ENCODE measurements at places on chromosomes 2 and 18. TPM values are rescaled to one million over a fixed set of nuclear protein-coding genes. Genes with fewer than 3 reads are reported as not detected.

- no peak overlapping the region for H3K4me3 ChIP-seq
- no peaks in the 10 kb centered on the region for H3K36me3 ChIP-seq
Observed at GRCh38 chr2:118044103-118044716, 30.3 kb upstream of the CCDC93 start.

GRCh38 chr2:174058026-174058425 lies 92.9 kb upstream of the SP3 start:
- H3K4me1 ChIP-seq: peaks cover 11% of the 10 kb centered on the region
- no peaks in the 10 kb centered on the region for H3K27me3 ChIP-seq
- H3K36me3 ChIP-seq: no peaks in the 10 kb centered on the region
- DNase-seq: no peak
- H3K27ac ChIP-seq: no peak overlapping the region
- no peak overlapping the region for H3K4me3 ChIP-seq

DNA sequence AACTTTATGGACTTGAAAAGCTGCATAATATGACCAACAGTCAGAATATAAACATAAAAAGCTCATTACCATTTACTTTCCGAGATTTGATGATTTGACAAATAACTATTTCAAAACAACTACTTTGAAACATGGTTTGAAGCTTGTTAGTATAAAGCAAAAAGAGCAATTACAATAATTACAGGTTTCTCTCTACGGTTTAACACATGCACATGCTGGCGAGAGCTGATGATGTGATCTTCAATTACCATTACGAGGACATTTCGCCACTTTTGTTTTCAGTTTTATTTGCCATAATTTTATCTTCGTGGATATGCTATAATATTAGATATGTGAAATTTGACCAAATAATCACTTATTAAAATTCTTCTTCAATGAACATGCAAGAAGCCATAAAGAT lies 270.1 kb downstream of the TCF4 start:
- no peak for DNase-seq
- H3K27me3 ChIP-seq: peaks cover 7% of the 10 kb centered on the region
- no peaks in the 10 kb centered on the region for H3K4me1 ChIP-seq
- no peak overlapping the region for H3K4me3 ChIP-seq
- H3K27ac ChIP-seq: no peak overlapping the region
- H3K36me3 ChIP-seq: no peaks in the 10 kb centered on the region

DNA sequence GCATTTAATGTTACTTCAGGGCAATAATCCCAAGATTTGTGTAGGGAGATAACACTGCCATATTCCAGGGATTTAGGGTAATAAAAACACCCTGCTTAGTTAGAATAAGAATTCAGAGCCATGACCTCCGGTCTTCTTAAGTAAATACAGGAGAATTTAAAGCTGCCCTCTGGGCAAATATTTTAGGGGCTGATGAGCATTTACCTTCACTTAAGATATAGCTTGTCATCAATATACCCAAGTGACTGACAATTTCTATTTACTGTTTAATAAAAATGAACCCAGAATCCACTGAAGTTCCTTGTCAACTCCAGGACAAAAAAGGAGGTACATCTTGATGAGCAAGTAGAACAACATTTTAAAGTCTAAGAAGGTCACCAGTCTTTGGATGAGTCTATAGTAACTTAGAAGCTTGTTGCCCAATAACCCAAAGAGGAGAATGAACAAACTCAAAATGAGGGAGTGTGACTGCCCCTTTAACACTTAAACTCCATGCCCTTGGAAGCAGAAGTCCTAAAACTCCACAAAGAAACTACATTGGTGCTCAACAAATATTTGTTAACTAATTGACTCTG lies 24.3 kb upstream of the IKZF2 start:
- H3K4me3 ChIP-seq: no peak overlapping the region
- no peak for DNase-seq
- no peaks in the 10 kb centered on the region for H3K36me3 ChIP-seq
- peaks cover 21% of the 10 kb centered on the region for H3K4me1 ChIP-seq
- H3K27me3 ChIP-seq: no peaks in the 10 kb centered on the region

GRCh38 chr18:3906116-3906750 lies 456.3 kb downstream of the TGIF1 start:
- H3K36me3 ChIP-seq: no peaks in the 10 kb centered on the region
- H3K27ac ChIP-seq: no peak overlapping the region
- peaks cover 10% of the 10 kb centered on the region for H3K4me1 ChIP-seq

DNA sequence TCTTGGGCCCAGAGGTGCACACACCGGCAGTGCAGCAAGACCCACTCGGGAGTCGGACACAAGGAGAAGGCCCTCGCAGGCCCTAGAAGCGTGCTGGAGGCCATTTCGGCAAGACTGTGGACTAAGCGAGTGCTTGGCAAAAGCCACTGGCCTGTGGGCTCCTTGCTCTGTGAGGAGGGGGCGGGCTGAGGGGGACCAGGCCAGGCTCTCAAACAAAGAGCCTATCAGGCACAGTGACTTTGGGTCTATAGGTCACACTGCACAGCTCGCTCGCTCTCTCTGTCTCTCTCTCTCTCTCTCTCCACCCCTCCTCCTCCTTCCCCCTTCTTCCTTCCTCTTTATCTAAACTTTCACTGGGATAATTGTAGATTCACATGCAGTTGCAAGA lies 23.6 kb upstream of the ZCCHC2 start:
- no peak overlapping the region for H3K27ac ChIP-seq
- H3K4me1 ChIP-seq: no peaks in the 10 kb centered on the region
- H3K27me3 ChIP-seq: no peaks in the 10 kb centered on the region
- no peaks in the 10 kb centered on the region for H3K36me3 ChIP-seq
- DNase-seq: no peak

- H3K27me3 ChIP-seq: peaks cover 28% of the 10 kb centered on the region
- H3K27ac ChIP-seq: no peak overlapping the region
- no peak overlapping the region for H3K4me3 ChIP-seq
- H3K36me3 ChIP-seq: no peaks in the 10 kb centered on the region
Observed at GRCh38 chr2:117856415-117857210, 42.1 kb downstream of the DDX18 start.

DNA sequence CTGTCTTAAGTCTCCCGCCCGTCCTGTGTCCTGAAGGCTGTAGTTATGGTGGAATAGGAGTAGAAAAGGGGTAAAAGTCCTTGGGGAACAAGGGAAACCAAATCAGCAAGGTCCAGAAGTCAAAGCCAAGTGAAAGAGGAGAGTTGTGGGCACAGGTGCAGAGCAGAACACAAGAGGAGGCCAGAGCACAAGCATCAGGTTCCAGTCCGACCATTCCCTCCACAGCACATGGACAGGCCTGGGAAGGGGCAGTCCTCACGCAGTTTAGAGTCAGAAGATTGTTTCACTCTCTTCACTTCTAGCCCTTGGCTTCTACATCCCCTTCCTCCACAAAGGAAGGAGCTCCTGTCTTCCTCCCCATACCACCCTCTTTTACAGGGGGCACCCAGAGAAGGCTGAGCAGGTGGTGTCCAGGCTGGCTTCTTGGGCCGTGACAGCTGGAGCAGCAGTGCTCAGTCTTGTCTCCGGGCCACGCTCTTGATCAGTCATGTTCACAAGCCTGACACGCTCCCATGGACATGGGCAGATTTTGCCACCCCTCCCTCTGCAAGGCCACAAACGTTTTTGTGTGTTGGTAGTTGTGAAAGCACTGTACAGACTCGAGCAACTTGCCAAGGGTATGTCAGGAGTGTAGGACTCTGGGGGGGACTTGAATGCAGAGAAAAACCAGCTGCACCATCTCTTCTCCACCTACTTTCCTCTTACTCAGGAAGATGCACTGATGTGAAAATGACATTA lies 138.5 kb upstream of the DAPL1 start:
- peaks cover 20% of the 10 kb centered on the region for H3K36me3 ChIP-seq
- no peak for DNase-seq
- H3K4me3 ChIP-seq: no peak overlapping the region
- H3K4me1 ChIP-seq: no peaks in the 10 kb centered on the region
- H3K27me3 ChIP-seq: no peaks in the 10 kb centered on the region

DNA sequence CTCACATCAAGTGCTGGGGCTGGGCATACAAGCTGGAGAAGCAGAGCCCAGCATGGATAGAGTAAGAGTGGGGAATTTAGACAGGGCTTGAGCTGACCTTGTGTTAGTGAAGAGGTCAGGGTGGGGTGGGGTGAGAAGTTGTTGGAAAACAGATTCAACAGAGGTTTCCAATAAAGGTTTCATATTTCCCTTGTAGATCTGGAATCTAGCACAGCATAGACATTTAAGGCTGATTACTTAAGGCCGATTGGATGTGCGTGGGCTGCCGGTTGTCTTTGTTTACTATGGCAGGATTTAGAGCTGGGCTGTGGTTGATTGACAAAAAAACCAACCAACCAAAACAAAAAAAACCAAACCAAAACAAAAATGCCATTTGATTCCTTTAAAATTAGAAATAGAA lies 114.9 kb upstream of the SEC11C start:
- no peaks in the 10 kb centered on the region for H3K27me3 ChIP-seq
- no peak overlapping the region for H3K4me3 ChIP-seq
- no peak for DNase-seq
- H3K27ac ChIP-seq: no peak overlapping the region
- H3K36me3 ChIP-seq: no peaks in the 10 kb centered on the region
- no peaks in the 10 kb centered on the region for H3K4me1 ChIP-seq

- peaks cover 38% of the 10 kb centered on the region for H3K4me1 ChIP-seq
- no peaks in the 10 kb centered on the region for H3K36me3 ChIP-seq
Observed at GRCh38 chr2:7703543-7704144, 786.4 kb downstream of the RNF144A start.

DNA sequence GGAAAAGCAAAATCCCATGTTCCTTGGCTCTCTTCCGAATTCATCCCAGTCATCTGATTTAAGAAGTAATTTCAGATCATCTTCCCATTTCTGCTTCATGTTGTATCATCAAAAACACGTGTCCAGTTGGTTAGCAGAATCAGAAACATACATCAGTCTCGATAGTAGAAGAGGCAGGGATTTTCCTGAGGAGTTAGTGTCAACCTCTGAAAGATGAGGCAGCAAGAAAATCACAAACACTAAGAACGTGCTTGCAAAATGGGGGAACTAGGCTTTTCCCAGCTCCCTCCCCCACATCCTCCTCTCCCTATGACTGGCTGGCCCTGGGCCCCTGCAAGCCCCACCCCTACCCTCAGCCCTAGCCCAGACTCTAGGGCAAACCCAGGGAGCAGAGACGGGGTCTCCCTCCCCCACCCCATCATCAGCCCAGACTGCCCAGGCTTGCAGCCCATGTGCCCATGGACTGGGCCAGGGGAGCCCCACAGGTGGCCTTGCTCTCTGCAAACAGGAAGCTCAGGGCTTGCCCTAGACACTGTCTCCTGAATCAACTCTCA lies 161.0 kb upstream of the ID2 start:
- peaks cover 31% of the 10 kb centered on the region for H3K4me1 ChIP-seq
- H3K4me3 ChIP-seq: no peak overlapping the region
- H3K36me3 ChIP-seq: peaks cover 4% of the 10 kb centered on the region
- no peak overlapping the region for H3K27ac ChIP-seq

DNA sequence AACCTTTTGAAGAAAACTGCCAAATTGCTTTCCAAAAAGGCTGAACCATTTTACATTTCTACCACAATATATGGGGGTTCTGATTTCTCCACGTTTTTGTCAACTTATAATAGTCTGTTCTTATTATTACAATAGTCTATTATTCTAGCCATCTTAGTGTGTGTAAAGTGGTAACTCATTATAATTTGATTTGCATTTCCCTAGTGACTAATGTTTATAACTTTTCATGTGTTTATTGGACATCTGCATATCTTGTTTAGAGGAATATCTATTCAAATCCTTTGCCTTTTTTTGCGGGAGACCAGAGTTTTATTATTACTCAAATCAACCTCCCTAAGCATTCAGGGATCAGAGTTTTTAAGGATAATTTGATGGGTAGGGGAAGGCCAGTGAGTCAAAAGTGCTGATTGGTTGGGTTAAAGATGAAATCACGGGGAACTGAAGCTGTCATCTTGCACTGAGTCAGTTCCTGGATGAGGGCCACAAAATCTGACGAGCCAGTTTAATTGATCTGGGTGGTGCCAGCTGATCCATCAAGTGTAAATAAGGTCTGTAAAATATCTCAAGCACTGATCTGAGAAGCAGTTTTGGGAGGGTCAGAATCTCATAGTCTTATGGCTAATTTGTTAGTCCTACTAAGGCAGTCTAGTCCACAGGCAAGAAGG lies 303.4 kb upstream of the NCKAP5 start:
- no peak overlapping the region for H3K27ac ChIP-seq
- H3K27me3 ChIP-seq: peaks cover 18% of the 10 kb centered on the region
- no peaks in the 10 kb centered on the region for H3K36me3 ChIP-seq

- H3K36me3 ChIP-seq: peaks cover 21% of the 10 kb centered on the region
- H3K27me3 ChIP-seq: no peaks in the 10 kb centered on the region
- H3K4me1 ChIP-seq: peaks cover 7% of the 10 kb centered on the region
- H3K27ac ChIP-seq: no peak overlapping the region
Observed at GRCh38 chr18:51072586-51073313, 42.7 kb downstream of the SMAD4 start.

- H3K27ac ChIP-seq: no peak overlapping the region
- no peak for DNase-seq
- no peaks in the 10 kb centered on the region for H3K4me1 ChIP-seq
- H3K4me3 ChIP-seq: no peak overlapping the region
- H3K36me3 ChIP-seq: no peaks in the 10 kb centered on the region
Observed at GRCh38 chr2:51903728-51904127, 871.8 kb upstream of the NRXN1 start.

GRCh38 chr2:212694398-212694797 lies 155.8 kb upstream of the ERBB4 start:
- H3K4me1 ChIP-seq: no peaks in the 10 kb centered on the region
- H3K27me3 ChIP-seq: no peaks in the 10 kb centered on the region
- H3K4me3 ChIP-seq: no peak overlapping the region
- no peaks in the 10 kb centered on the region for H3K36me3 ChIP-seq
- H3K27ac ChIP-seq: no peak overlapping the region
- no peak for DNase-seq

GRCh38 chr2:62884514-62884913 lies 166.1 kb upstream of the OTX1 start:
- H3K27ac ChIP-seq: no peak overlapping the region
- H3K36me3 ChIP-seq: peaks cover 13% of the 10 kb centered on the region
- H3K4me1 ChIP-seq: no peaks in the 10 kb centered on the region

DNA sequence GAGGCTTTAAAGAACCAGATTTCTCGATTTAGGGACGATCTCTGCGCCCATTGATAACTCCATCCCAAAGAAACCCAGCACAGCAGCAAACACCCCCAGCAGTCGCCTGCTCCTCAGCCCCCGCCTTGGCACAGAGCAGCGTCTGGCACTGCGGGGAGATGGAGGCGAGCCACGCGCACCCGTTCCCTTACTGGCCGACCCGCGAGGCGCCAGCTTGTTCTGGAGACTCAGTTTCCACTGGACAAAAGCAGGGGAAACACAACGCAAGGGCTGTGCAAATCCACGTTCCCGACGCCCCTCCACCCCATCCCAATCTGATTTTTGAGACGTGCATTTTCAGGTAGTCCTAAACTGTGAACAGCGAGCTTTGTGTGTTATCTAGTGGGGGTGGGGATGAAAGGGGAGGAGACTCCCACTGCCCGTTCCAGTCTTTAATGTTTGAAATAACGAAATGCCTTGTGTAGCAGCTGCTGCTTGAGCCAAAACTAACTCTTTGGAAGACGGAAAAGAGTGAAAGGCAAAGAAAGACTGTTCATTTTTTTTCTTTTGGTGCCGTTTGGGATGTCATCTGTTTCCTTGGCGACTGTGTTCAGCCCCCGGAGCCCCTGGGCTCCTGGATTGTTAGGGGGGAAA lies 143.2 kb downstream of the MEIS1 start:
- peaks cover 27% of the 10 kb centered on the region for H3K36me3 ChIP-seq
- H3K27ac ChIP-seq: no peak overlapping the region
- H3K4me3 ChIP-seq: peak overlapping the region; percentile 72

Gene MAL
- not detected for total RNA-seq

Gene CTDP1
- total RNA-seq: 15.6 TPM

Gene PGAP1
- 3.9 TPM for total RNA-seq

Gene HOXD13
- not detected for total RNA-seq

Gene TMEFF2
- total RNA-seq: 0.64 TPM

Gene PDCL3
- 27.8 TPM for total RNA-seq

Gene EVX2
- total RNA-seq: not detected
